ENCODE measurements at places on chromosomes 4 and X.

DNA sequence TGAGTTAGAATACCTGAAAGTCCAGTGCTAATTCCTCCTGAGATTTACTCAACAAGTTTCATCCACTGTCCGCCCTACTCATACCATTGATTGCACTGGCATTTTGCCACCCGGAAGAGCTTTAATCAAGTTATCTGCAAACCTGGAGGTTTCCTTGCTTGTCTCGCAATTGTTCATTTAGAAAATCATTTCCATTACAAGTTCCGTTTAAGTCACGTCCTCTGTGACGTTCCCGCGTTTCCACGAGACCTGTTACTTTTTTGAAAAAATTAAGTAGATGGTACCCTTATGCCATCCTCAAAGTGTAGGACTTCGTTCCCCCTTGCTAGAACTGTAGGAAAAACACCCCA, 761 bp upstream of the FRYL start:
- DNase-seq = peak; percentile 54

- no peak for DNase-seq
These were observed 16.2 kb downstream of the GPAT3 start for GRCh38 chr4:83552083-83552482.

- no peak for DNase-seq
These were observed 73.4 kb upstream of the GPRIN3 start for GRCh38 chr4:89380980-89381379.

- no peak for DNase-seq
These were observed 63.8 kb downstream of the SLITRK2 start for GRCh38 chrX:145881175-145881995.

DNA sequence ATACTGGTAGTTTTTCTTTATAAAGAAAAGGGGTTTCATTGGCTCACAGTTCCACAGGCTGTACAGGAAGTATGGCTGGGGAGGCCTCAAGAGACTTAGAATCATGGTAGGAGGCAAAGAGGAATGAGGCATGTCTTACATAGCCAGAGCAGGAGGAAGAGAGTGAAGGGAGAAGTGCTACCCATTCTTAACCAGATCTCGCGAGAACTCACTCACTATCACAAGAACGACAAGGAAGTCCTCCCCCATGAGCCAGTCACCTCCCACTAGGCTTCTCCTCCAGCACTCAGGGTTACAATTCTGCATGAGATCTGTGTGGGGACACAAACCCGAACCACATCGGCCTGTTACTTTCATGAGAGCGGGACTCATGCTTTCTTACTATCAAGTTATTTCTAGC, 240.5 kb downstream of the TENM3 start:
- DNase-seq = no peak

- no peak for DNase-seq
These were observed 56.5 kb upstream of the PROM1 start for GRCh38 chr4:16140231-16140878.

DNA sequence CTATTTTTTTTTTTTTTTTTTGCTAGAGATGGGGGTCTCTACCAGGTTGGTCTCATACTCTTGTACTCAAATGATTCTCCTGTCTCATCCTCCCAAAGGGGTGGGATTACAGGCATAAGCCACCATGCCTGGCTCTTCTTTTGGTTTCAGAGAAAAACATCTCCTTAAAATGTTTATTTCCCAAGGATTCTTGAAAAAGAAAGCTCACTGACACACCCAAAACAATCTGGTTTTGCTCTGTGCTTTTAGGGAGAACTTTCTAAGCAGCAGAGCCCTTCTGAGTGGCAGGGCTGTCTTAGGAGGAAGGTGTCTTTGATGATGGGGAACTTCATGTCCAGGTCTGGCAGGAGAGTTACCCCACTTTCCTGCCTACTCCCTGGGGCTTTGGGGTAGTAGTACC, 1.2 kb downstream of the SOD3 start:
- DNase-seq = no peak

DNA sequence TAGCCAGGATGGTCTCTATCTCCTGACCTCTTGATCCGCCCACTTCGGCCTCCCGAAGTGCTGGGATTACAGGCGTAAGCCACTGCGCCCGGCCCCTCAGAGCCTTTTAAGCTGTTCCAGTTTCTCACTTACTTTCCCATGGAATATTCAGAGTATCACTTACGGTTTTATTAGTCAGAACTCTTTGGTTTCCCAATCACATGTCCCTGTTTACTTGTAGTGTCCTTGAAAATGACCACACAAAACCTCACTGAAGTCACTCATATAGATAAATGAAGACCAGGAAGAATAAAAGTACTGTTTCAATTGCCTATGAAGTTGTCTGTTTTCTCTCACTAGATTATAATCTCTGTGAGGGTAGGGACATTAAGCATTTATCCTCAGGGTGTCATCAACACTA, 217.2 kb upstream of the HCCS start:
- no peak for DNase-seq

DNA sequence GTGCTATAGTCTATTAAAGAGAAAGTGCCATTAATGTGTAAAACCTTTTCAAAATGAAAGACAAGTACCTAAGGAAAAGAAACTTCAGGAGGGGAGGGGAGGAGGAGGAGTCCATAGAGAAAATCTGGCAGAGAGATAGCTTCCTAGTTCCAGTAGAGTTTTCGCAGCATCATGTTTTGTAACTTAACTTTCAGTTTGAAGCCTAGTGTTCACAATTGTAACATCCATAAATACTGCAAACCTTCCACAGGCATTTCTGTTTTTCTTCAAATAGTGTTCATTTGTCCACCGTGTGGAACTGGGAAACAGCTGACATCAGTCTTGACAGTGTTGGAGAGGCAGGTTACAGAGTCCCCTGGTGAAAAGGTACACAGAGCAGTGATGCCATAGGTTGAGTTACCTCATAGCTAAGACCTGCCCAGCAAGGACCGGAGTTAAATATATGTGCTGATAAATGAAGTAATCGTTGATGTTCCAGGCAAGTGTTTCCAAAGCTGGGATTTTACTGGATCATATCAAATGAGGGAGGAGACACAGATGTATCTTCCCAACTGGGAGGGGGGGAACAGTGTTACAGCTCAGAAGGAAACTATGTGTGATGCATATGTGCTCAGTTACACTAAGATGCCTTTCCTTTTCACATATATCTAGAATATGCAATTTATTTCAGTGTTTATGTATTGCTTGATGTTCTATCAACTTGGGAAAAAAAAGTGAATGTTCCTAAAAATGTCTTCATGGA, 369.5 kb upstream of the FAM241A start:
- DNase-seq = no peak

DNA sequence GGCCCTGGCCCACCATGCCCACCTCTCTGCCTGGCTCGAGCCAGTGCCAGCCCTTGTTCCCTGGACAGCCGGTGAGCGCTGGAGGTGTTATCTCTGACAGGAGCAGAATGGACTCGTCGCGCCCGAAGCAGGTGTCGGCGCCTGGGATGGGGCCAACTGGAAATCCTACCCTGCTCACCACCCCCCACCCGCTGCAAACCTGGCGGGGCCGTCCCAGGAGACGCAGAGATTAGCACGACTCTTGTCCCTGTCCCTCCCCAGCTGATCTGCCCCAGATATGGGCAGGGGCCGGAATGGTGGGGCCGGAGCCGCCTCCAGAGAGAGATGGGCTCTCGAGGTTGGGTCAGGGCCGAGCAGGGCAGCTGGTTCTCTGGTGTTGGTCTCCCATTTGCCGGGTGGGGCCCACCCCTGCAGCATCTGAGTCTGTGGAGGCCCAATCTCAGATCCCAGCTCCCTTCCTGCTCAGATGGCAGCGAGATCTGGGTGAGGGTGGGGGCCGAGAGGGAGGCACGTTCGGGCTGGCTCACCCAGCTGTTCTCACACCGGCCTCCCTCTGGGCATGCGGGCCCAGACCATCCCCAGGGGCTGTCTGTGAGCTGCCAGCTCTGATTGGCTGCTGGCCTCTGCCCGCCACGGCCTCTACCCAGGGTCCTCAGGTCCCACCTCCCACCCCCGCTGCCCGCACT, 20.1 kb upstream of the FGFR3 start:
- no peak for DNase-seq

- no peak for DNase-seq
These were observed 76.0 kb downstream of the PJA1 start for GRCh38 chrX:69089203-69089602.

DNA sequence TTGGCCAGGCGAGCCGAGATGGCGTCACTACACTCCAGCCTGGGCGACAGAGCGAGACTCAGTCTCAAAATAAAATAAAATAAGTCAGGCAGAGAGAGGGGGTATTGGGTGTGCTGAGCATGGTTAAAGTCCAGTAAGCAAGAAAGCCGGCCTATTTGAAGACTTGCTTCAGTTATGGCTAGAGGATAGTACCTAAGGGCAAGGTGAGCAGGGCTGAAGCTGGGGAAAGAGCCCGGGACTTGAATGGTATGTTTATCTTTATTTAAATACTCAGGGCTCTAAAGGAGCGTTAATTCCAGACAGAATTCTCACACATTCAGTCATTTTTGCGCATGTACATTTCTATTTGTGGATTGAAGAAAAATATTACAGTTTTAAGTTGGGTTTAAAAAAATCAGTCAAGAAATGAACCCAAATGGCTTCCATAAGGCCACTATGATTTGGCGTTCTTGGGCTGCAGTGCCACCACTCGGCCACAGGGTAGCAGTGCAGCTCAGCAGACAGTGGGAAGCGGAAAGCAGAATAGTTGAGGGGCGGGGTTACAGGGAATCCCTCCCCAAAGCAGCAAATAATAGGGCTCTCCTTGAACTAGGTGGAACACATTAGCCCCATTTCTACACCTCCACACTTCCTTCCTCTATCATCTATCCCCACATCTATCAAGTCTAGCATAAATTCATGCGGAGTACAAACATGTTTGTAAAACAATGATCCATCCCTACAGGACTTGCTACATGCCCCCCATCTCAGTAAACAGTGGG, 37.2 kb upstream of the SH3D19 start:
- DNase-seq = peak; percentile 82

DNA sequence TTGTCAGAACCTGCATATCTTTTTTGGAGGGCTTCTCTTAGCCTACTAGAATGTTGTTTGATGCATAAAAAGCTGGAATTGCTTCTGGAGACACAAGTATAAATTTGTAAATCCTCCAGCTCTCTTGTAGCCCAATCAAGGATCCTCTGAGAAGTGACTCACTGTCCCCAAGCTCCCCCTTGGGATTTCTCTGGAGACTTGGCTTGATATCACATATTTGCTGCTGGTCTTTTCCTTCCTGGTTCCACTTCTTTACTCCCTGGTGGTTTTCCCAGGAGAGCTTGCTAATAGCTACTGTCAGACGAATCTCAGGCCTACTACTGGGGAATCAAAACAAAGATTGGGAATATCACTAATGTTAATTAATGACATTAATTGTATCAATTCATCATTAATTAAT, 173.1 kb downstream of the STK32B start:
- no peak for DNase-seq

DNA sequence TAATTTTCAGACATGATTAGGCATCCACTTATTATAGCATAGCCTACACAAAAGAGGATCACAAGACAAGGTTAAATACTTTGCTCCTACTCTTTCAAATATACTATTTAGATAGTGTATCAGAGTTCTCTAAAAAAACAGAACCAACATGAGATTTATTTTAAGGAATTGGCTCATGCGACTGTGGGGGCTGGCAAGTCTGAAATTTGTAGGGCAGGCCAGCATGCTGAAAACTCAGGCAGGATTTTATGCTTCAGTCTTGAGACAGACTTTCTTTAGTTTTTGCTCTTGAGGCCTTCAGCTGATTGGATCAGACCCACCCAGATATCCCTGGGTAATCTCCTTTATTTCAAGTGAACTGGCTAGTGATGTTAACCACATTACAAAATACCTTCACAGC, 169.5 kb downstream of the MAML3 start:
- no peak for DNase-seq

- no peak for DNase-seq
These were observed 283.2 kb upstream of the CPEB2 start for GRCh38 chr4:14719053-14719452.

- no peak for DNase-seq
These were observed 142.8 kb downstream of the PJA1 start for GRCh38 chrX:69022430-69022829.

DNA sequence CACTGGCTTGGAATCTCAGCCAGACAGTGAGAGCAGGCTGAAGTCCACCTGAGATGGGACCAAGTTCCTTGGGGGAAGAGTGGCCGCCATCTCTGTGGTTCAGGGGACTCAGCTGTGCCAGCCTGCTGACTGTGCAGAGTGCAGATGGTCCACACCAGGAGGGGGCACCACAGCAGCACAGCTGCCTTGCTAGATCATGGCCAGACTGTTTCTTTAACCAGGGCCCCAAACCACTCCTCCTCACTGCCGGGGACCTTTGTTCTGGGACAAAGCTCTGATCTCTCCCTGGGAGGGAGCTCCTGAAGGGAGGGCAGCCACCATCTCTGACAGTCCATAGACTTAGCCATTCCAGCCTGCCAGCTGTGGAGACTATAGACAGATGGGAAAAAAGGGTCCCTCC, 2189.6 kb downstream of the PCDH7 start:
- DNase-seq = no peak

- no peak for DNase-seq
These were observed 66.6 kb downstream of the ATXN3L start for GRCh38 chrX:13253223-13253622.

DNA sequence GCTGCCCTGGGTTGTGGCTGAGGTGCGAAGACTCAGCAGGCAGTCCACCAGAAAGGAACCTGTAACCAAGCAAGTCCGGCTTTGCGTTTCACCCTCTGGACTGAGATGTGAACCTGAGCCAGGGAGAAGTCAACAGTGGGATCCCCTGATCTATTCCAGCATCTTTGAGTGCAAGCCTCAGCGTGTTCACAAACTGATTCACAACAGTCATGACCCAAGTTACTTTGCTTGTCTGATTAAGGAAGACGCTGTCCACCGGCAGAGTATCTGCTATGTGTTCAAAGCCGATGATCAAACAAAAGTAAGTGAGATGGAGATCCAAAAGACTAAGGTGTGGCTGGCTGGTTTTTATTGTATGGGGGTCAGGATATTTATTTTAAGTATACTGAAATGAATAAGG, 11.3 kb downstream of the TBC1D1 start:
- DNase-seq = no peak

DNA sequence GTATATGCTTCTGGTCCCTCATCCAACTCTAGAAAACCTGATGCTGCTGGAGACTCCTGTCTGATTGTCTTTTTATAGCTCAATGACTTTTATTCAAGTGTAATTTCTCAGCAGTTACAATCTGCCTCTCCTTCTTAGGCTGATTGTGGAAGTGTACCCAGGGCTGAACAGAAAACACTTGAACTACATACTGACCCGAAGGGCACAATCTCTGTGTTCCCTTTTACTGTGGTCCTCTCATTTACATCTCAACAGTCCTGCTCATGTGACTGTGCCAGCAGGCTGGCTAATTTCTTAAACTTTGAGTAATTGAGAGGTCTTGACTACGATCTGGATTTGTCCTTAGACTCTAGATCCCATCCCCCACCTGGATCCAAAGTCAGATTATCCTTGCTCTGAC, 863.4 kb downstream of the PDHA2 start:
- DNase-seq = no peak

DNA sequence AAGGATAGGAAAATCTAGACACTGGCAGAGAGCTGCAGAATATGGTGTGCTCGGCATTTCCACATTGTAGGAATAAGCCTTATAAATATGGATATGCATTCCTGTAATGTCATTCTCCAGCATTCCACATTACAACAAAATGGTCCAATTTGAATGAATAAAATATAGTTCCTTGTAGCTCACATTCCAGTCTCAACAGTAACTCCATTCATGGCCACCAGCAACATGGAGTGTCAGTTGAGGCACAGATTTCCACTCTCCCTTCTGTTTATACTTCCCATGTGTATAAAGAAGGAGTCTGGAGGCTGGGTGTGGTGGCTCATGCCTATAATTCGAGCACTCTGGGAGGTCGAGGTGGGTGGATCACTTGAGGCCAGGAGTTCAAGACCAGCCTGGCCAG, 84.5 kb downstream of the AASDH start:
- no peak for DNase-seq

Data from activated CD8-positive, alpha-beta T cell treated with anti-CD3 and anti-CD28 coated beads, Interleukin-2, amount 10 ng/mL, durations not matched to agents 7 days and 5 days (primary cell).